ENCODE measurements at places on chromosomes 6 and 20.

DNA sequence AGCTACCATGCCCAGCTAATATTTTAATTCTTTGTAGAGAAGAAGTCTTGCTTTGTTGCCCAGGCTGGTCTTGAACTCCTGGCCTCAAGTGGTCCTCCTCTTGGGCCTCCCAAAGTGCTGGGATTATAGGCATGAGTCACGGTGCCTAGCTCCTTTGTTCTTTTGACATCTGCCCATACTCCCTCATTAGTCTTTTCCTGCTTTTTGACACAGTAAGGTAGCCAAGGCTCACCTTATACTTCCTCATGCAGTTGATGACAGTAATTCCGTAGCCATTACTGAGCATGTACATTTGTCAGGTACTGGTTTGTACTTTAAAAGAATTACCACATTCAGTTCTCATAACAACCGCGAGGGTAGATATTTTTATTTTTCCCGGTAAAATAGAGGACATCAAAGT is 76.7 kb downstream of the CDYL start:
- no peak for DNase-seq

- no peak for DNase-seq
Observed at GRCh38 chr6:53395986-53396385, 47.2 kb upstream of the ELOVL5 start.

- DNase-seq = no peak
Observed at GRCh38 chr6:44659726-44660125, 272.2 kb downstream of the CDC5L start.

DNA sequence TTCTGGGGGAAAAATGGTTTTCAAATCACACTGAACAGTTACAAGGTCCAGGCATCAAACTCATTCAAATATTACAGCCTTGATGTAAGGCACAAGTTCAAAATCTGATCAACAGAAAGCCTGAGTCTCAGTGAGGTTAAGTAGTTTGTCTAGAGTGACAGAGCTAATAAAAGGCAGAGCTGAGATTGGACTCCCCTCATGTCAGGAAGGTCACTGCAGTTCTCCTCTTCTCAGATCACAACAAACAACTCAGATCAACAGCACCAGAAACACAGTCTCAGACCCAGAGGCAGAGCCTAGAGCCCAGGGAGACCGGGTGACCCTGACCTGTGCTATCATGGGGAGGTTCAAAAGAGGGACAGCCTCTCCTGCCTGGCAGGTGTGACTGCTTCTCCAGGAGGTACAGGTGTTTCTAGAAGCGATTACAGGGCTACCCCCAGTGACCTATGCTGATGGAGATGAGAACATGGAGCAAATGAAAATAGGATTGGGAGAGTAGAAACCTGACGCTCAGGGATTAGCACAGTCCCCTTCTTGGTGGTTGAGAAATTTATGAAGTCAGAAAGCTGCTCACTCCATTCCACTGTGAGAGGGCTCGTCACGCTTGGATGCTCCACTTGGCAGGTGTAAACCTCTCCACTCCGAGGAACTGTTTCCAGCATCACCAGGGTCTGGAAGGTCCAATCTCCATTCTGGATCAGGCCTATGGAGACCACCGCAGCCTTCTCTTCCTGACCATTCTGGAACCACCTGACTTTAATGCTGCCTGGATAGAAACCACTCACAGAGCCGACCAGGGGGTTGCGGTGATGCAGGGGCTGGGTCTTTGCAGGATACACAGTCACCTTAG is 24.3 kb upstream of the HLA-DRB5 start:
- no peak for DNase-seq

- DNase-seq = peak; percentile 48
Observed at GRCh38 chr6:140490081-140490480, 1115.6 kb upstream of the CITED2 start.

Measured in cardiac fibroblast (primary cell).